ENCODE measurements at places on chromosomes 12 and 14.

DNA sequence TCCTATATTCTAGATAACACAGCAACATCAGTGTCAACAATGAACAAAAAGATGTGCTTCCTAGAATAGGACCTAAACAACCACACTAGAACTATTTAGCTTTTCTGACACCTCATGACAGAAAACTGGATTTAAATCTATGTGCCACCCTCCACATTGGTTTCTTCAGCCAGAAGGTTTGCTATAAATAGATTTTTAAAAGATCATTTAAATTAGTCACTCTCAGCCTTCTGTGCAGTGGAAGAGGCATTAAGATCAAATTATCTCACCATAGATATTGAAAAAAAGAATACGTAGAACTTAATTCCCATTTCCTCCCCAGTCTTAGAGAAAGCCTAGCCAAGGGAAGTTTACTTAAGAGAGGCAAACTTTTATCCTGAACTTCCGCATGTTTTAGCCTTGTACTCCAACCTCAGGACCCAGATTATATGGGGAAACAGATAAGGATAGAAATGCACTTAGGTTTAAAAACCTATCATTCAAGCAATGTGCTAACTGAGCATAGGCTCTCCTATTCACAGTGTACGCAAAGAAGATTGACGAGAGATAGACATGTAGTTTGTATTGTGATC is 59.6 kb downstream of the NELL2 start:
- no peak overlapping the region for H3K4me3 ChIP-seq
- no peaks in the 10 kb centered on the region for H3K27me3 ChIP-seq
- no peak for DNase-seq

- H3K36me3 ChIP-seq, result no peaks in the 10 kb centered on the region
- H3K4me3 ChIP-seq, result no peak overlapping the region
- no peak overlapping the region for H3K27ac ChIP-seq
- no peak for DNase-seq
Measured at GRCh38 chr12:76952995-76953394, 74.2 kb upstream of the CSRP2 start.

DNA sequence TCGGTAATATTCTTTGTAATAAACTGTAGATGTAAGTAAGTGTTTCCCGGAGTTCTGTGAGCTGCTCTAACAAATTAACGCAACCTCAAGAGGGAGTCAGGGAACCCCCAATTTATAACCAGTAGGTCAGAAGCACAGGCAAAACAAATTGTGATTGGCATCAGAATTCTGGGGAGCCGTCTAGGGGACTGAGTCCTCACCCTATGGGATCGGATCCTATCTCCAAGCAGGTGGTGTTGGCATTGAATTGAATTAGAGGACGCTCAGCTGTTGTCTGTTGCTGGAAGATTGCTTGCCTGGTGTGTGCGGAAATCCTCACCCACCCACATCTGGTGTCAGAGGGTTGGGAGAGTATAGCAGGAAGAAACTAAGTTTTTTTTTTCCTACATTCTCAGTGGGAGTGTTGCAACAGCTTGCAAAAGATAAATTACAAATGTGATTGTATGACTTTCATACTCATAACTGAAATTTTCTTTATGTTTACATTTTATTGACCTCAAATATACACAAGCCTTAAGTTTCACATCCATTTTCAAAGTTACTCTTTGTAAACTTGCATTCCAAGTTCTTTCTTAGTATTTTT is 5.5 kb downstream of the TMEM52B start:
- DNase-seq, result no peak
- H3K27ac ChIP-seq, result no peak overlapping the region
- H3K4me1 ChIP-seq, result no peaks in the 10 kb centered on the region

DNA sequence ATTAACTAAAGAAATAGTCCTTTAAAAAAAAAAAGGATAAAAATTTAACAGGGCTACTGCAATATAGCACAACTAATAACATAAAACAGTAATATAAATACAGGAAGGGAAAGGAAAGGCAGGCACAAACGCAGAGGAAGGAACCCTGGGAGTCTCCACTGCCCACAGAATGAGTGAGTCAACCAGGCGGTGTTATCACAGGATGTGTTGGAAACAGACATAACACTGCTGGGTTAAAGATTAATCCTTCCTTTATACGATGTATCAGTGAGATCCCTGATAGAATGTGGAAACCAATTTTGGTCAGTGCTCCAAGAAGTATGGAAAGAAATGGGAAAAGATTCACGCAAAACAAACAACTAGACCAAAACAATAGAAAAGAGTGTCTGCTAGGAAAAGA is 47.9 kb downstream of the FGD6 start:
- H3K27ac ChIP-seq, result no peak overlapping the region
- H3K36me3 ChIP-seq, result no peaks in the 10 kb centered on the region
- H3K27me3 ChIP-seq, result no peaks in the 10 kb centered on the region
- no peak for DNase-seq

GRCh38 chr14:96564389-96564788 is 62.2 kb downstream of the PAPOLA start:
- H3K36me3 ChIP-seq, result peaks cover 35% of the 10 kb centered on the region
- no peaks in the 10 kb centered on the region for H3K4me1 ChIP-seq
- H3K27ac ChIP-seq, result no peak overlapping the region
- H3K27me3 ChIP-seq, result no peaks in the 10 kb centered on the region
- H3K4me3 ChIP-seq, result no peak overlapping the region

GRCh38 chr14:54625112-54625511 is 58.2 kb downstream of the SAMD4A start:
- no peak for DNase-seq
- no peak overlapping the region for H3K27ac ChIP-seq
- H3K4me3 ChIP-seq, result no peak overlapping the region
- no peaks in the 10 kb centered on the region for H3K27me3 ChIP-seq
- peaks cover 4% of the 10 kb centered on the region for H3K36me3 ChIP-seq

- H3K4me1 ChIP-seq, result peaks cover 75% of the 10 kb centered on the region
- no peaks in the 10 kb centered on the region for H3K27me3 ChIP-seq
- peak overlapping the region; percentile 64 for H3K27ac ChIP-seq
- H3K4me3 ChIP-seq, result no peak overlapping the region
- peak; percentile 22 for DNase-seq
Measured at GRCh38 chr14:65096323-65097089, 5.8 kb downstream of the MAX start.

- H3K36me3 ChIP-seq, result peaks cover 3% of the 10 kb centered on the region
- no peaks in the 10 kb centered on the region for H3K4me1 ChIP-seq
- H3K27ac ChIP-seq, result no peak overlapping the region
- no peak overlapping the region for H3K4me3 ChIP-seq
- peaks cover 4% of the 10 kb centered on the region for H3K27me3 ChIP-seq
- no peak for DNase-seq
Measured at GRCh38 chr12:120332523-120332922, 4.9 kb upstream of the PLA2G1B start.

DNA sequence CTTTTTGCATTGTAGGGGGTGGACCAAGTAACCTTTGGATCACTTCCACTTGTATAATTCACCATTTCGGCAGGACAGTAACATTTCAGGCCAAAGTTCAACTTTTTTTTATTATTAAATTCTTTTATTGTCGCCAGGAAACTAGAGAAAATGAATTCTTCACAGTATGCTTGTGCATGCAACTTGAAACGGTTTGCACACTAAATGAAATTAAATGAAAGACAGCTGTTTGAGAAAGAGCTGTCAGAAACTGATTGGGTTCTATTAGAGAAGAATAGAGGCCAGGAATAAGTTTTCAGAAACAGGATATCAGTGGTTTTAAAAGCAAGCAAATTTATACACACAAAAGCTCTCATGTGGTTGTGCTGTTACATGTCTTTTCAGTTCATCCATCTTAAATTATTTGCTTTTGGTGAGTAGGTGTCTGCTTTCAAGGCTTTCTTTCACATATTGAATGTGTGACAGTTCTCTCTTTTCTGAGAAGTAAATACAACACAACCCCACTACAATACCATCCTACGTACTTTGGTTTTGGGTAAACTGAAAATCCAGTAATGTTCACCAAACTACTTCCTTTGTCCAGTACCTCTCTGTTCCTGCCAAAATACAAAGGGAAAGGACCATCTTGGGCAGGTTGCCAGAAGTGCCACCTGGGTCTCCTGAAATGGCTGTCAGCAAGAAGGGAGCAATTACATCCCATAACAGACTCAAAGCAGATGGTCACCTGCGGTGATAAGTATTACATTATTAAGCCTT is 291.7 kb downstream of the RAD51B start:
- H3K36me3 ChIP-seq, result no peaks in the 10 kb centered on the region
- H3K27ac ChIP-seq, result no peak overlapping the region
- no peaks in the 10 kb centered on the region for H3K27me3 ChIP-seq
- H3K4me3 ChIP-seq, result no peak overlapping the region
- DNase-seq, result no peak

DNA sequence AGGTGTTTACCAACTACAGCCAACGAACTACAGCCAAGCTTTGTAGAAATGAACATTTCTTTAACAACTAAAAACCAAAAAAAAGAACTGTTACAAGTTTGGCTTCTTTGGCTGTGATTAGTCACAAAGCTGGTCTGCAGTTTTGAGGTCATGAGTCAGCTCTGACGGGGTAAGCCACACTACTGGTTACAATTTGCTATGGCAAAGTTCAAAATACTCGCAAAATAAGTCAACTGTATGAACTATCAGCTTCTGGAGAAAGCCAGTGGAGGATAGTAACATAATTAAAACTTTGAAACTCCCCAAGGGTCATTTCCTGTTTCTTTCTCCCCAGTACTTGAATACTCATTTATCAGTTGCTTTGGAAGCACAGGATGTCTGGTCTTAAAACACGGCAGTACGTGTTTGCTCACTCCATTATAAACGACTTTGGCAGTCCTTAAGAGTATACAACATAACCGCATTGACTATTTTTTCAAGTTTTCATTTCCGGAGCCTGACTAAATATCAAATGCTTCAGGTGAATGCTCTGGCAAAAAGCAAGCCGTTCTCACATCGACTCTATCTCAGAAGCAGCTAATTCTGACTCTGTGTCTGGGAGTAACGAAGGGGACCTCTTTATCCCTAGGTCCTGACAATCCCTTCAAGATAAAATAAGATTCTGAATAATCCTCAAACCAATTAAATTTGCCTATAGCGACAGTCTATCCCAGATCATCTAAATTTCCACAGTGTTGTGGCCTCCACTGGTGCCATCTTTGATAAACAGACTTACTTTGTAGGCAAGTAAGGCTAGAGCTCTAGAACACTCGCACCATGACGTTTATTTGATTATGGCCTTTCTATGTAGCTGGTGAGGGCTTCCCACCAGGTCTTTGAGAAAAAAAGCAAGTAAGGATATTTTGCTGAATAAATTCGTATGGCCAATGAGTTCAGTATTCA is 10.6 kb downstream of the PHLDA1 start:
- peaks cover 56% of the 10 kb centered on the region for H3K4me1 ChIP-seq
- peak overlapping the region; percentile 54 for H3K4me3 ChIP-seq
- DNase-seq, result peak; percentile 88
- peak overlapping the region; percentile 99 for H3K27ac ChIP-seq
- H3K36me3 ChIP-seq, result peaks cover 2% of the 10 kb centered on the region

DNA sequence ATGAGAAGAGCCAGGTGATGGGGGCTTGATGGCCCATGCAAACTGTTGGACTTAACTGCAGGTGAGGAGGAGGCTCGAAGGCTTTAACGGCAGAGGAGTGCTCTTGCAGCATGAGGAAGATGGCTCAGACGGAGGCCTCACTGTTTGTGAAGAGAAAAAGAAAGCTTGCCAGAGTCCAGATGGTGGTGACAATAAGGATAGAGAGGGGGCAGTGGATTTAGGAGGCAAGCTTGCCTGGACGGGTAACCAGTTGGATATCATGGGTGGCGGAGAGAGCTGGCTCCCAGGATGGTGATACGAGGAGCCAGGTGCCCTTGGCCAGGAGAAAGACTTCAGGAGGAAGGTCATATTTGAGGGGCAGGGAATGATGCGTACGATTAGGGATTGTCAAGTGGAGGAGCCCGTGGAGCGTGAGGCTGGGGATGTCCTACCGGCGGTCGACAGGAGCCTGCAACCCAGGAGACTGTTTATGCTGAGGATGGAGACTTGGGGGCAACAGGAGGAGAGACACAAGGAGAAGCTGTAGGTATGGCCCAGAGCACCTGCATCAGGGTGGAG is 71.8 kb downstream of the CACNA1C start:
- H3K4me1 ChIP-seq, result no peaks in the 10 kb centered on the region
- no peak for DNase-seq
- no peaks in the 10 kb centered on the region for H3K36me3 ChIP-seq

DNA sequence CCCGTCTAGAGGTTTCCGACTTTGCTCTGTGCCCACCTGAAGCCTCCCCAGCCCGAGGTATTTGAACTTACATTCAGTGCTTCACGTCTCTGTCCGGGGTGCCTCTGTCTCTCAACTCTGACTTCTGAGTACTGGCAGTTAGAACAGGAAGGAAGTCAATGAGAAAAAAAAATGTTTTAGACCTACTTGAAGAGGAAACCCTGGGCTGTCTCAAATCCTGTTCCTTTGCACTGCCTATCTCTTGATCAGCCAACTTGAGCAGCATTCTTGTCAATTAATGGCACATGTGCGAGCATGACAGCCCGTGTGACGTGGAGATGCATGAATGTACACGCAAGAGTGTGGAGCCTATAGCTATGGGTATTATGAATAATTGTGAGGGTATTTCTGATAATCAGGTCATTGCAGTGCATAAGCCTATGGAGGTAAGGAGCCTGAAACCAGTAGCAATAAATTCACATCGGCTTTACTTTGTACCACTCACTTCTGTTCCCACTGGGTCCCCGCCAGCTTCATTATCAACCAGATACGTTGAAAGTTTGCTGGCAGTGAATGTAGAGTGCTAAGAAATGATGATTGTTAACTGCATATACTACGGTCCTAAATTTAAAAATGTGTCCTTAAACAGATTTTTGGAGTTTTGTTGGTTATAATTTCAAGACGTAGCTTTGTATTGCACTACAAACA is at the start of gene ARHGDIB:
Gene ARHGDIB, minus strand, starts transcription at position 136 of the 687 bp plus-strand sequence. CDS start 10,889 bp downstream, outside the sequence.
- H3K4me3 ChIP-seq, result peak within 1 kb of the TSS; percentile 96
- H3K27ac ChIP-seq, result peak within 1 kb of the TSS; percentile 99
- DNase-seq, result peak; percentile 87

DNA sequence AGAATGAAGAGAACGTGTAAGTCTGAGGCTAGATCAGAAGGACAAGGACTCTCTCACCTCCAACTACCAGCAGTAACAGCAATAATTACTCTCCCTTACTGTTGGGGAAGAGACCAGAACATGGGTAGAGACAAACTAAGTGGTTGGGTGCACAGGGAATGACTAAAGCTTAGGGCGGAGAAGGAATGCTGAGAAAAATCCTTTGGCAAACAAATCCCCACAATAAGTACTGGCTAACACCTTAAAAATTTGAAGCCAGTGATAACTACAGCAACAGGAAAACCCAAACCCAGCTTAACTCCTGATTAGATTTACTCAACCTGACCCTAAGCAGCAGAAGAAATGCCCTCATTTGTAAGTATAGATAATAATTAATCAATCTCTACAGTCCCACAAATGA is 759.0 kb downstream of the AACS start:
- no peak overlapping the region for H3K4me3 ChIP-seq
- H3K4me1 ChIP-seq, result no peaks in the 10 kb centered on the region
- H3K27me3 ChIP-seq, result no peaks in the 10 kb centered on the region
- no peak for DNase-seq
- H3K36me3 ChIP-seq, result no peaks in the 10 kb centered on the region

GRCh38 chr14:68042586-68043210 is 223.1 kb downstream of the RAD51B start:
- H3K27ac ChIP-seq, result no peak overlapping the region
- no peaks in the 10 kb centered on the region for H3K27me3 ChIP-seq
- H3K4me3 ChIP-seq, result no peak overlapping the region

- H3K27ac ChIP-seq, result no peak overlapping the region
- DNase-seq, result no peak
- no peaks in the 10 kb centered on the region for H3K27me3 ChIP-seq
- H3K36me3 ChIP-seq, result peaks cover 32% of the 10 kb centered on the region
- H3K4me1 ChIP-seq, result peaks cover 3% of the 10 kb centered on the region
Measured at GRCh38 chr14:54976316-54976715, 50.6 kb downstream of the WDHD1 start.

All from activated CD4-positive, alpha-beta T cell treated with anti-CD3 and anti-CD28 coated beads for 36 hours (primary cell).